Brain microvascular endothelial cell (primary cell): ENCODE measurements at places on chromosomes 2 and 18.
A peak's percentile ranks its signal among the peaks of the same experiment; 100 is the strongest.

- no peak for DNase-seq
Observed at GRCh38 chr18:79867666-79868065, 69.9 kb downstream of the KCNG2 start.

DNA sequence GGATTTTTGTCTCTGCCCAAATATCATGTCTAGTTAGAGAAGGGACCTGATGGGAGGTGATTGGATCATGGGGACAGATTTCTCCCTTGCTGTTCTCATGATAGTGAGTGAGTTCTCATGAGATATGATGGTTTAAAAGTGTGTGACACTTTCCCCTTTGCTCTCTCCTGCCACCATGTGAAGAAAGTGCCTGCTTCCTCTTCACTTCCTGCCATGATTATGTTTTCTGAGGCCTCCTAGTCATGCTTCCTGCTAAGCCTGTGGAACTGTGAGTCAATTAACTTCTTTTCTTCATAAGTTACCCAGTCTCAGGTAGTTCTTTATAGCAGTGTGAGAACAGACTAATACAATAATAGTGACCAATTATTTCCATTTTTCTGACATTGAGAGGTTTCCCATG, 167.3 kb upstream of the CYRIA start:
- no peak for DNase-seq

- DNase-seq = peak; percentile 41
Observed at GRCh38 chr2:188600536-188601210, 309.0 kb downstream of the GULP1 start.

GRCh38 chr2:1099418-1099817, 148.8 kb downstream of the SNTG2 start:
- no peak for DNase-seq

GRCh38 chr2:201127152-201127511, 11.2 kb downstream of the CFLAR start:
- no peak for DNase-seq

DNA sequence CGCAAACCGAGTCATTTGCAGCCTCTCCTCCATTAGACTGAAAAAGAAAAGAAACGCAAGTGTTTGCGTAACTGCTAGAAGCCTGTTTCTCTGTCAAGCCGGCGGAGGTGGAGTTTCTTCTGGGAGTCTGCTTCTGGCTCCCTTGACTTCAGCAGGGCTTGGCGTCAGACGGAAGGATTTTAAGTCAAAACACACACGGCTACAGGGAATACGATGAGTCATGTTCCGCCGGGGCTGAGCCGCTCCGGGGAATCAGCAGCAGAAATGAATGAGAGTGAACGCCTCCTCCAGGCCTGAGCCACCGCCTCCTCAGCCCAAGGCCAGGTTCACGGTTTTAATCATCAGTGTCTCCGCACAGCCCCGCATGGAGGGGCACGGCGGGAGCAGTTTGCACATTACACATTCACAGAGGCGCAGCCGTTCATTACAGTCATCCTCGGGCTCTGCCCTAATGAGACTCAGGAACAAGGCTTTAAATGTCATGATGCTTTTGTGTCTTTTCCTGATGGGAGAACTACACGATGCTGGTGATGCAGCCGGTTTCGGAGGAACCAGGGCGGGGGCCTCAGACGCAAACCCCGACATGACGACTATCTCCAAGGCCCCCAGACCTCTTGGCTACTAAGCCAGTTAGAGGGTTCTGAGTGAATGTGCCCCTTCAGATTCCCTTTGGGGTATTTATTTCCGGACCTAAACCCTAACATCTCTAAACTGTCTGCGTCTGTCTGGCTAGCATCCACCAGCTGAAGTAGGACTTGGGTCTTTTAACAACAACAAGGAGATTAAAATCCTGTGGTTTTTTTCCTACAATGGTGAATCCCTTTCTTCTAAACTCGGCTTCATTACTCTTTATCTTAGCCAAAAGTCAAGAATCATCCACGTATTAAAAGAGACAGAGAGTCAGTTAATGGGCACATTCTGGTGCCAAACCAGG, 11.1 kb upstream of the SCG2 start:
- DNase-seq = peak; percentile 98

DNA sequence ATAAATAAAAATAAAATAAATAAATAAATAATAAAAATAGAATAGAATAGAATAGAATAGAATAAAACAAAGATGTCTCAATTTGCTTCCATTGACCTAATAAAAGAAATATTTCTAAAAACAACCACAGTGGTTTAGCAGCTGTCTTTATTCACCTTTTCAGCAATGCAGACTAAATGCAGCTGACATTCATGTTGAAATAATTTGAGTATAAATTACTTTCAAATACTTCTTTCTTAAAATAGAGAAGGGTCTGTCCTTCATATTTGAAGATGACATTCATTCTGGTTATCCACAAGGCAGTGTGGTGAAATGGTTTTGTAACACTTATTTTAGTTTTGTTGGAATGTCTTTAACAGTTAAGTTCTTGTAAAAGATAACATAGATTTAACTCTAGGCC, 469.4 kb downstream of the IRS1 start:
- no peak for DNase-seq

DNA sequence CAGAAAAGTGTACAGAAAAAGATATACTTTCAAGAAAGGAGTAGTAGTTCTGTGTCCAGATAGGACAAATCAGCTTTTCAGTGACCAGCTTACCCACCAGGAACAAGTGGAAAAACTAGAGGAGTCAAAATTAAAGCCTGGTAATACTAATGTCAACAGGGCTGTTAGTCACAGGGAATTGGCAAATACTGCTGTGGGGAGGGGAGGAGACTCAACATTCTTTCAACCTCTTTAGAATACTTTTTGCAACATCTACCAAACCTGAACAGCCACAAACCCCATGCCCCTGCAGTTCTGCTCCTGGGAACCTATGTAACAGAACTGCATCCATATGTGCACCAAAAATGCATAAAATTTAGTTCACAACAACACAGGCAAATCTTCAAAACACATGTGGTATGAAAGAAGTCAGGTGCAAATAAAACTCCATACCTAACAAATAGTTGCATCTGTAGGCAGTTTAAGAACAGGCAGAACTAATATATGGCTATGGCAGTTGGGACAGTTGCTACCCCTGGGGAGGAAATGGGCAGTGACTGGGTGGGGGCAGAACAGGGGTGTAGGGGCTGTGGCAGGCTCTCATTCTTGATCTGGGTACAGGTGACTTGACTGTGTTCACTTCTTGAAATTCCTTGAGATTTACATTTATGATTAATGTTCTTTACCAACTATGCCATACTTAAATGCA, 9.7 kb downstream of the CMPK2 start:
- no peak for DNase-seq

DNA sequence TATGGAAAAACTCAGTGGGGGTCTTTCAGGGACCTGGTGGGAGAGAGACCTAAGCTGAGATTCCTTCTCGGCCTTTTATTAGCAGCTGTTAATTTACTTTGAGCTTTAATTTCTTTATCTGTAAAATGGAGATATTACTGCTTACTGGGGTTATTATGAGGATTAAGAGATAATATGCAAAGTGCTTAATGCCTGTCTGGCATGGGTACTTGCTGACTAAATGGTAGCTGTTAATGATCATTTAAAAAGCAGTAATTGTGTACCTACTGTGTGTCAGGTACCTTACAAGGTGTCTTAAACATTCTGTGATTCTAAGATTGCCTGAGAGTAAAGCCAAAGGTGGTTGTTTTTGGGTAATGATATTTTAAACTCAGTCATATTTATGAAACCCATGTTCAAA, 2.6 kb downstream of the ITGA6 start:
- DNase-seq = no peak

DNA sequence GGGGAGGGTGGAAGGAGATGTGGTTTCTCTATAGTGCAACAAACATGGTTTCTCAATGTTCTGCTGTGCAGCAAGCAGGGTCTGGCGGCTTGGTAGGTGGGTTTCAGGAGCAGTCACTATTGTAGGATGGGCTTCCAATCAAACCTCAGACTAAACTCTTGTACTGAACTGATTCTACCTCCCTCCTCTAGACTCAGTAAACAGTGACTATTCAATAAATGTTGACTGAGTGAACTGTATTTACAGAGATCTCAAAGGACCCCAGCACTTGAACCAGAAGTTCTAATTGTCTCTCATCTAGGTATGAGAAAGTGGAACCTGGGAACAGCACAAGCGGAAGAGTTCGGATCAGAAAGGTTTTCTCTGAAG, 26.8 kb upstream of the CYP27A1 start:
- DNase-seq = no peak
